ENCODE measurements at places on chromosomes 16 and 17.

DNA sequence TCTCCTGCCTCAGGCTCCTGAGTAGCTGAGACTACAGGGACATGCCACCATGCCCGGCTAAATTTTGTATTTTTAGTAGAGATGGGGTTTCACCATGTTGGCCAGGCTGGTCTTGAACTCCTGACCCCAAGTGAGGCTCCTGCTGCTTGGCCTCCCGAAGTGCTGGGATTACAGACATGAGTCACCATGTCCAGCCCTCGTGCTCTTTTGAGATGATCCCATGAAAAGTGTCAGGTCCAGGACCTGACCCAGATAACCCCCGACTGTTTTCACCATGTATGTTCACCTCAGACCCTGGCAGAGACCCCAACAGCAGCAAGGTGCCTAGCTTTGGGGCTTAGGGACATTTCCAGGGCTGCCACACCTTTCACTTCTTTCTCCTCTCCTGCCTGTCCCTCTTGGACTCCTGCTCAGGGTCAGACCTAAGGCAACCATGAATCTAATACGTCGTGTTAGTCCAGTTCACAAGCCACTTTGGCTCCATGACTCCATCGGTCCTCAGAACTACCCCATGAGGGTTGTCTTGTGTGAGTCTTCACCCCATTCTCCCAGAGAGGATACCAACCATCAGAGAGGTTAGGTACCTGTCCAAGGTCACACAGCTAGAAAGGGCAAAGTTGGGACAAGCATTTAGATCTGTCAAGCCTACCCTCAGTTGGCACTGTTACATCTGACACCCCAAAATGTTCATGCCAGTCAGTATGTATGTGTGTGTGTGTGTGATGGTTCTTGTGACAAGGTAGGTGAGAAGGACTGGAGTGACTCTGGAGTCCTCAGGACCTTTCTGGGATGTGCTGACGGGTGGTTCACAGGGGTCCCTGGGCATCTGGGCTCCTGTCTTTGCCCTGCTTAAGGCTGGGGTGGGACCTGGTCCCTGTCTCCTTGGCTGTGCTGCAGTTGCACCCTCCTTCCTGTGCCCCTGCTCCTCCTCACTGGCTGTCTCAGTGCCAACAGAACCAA lies 23.1 kb upstream of the MAP3K14 start:
- no peak for DNase-seq

GRCh38 chr17:37098152-37098551 lies 149.4 kb downstream of the AATF start:
- DNase-seq: no peak

DNA sequence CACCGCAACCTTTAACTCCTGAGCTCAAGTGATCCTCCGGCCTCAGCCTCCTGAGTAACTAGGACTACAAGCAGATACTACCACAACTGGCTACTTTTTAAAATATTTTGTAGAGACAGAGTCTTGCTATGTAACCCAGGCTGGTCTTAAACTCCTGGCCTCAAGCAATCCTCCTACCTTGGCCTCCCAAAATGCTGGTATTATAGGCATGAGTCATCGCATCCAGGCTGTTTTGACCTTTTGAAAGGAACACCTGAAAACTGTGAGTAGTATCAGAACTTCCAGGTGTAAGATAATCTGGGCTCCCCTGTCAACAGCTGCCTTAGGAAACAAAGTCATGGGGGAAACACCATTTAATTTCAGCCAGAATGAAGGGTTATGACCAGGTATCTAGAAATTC lies 77.5 kb downstream of the CYTH1 start:
- DNase-seq: no peak

GRCh38 chr17:36496018-36496789 lies 9.7 kb downstream of the ZNHIT3 start:
- DNase-seq: no peak

- no peak for DNase-seq
These were observed 2.1 kb upstream of the SPG7 start for GRCh38 chr16:89506113-89506504.

GRCh38 chr16:17265154-17265553 lies 205.6 kb downstream of the XYLT1 start:
- no peak for DNase-seq

- no peak for DNase-seq
These were observed 177.0 kb upstream of the IRX6 start for GRCh38 chr16:55146966-55147365.

DNA sequence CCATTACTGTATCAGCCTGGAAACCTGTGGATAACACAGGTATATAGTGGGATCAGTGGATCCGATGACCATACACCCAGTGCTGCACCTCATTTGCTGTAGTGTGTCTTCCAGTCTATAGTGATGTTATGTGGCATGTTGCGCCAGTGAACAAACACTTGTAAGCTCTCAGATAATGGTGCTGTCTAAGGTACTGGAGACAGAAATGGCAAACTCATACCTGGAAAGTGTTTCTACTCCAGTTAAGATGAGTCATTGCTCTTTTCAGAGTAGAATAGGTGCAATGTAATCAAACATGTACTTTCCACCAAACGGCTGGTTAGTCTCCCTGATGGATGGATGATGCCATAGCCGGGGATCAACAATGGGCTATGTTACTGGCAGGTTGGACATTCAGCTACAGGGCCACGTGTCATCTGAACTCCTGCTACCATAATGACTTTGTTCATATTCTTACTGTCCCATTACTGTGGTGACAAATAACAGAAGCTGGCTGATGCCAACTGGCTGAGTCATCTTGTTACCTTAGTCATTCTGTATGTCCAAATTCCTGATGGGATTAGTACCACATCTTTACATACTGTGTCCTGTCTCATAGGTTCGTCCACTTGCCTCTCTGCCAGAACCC lies 6.3 kb downstream of the CCL11 start:
- no peak for DNase-seq

DNA sequence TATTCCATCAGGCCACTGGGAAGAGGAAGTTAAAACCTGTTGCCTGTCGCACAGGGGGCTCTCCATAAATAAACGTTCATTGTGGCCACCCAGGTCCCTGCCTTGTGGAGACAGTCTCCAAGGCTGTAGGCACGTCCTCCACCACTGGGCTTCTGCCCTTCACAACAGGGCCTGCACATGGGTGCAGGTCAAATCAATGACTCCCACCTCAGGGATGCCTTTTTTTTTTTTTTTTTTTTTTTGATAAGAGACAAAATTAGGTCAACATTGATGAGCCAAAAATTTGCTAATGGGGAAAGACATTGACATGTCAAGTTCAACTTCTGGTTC lies 12.6 kb upstream of the SLC12A3 start:
- DNase-seq: no peak

DNA sequence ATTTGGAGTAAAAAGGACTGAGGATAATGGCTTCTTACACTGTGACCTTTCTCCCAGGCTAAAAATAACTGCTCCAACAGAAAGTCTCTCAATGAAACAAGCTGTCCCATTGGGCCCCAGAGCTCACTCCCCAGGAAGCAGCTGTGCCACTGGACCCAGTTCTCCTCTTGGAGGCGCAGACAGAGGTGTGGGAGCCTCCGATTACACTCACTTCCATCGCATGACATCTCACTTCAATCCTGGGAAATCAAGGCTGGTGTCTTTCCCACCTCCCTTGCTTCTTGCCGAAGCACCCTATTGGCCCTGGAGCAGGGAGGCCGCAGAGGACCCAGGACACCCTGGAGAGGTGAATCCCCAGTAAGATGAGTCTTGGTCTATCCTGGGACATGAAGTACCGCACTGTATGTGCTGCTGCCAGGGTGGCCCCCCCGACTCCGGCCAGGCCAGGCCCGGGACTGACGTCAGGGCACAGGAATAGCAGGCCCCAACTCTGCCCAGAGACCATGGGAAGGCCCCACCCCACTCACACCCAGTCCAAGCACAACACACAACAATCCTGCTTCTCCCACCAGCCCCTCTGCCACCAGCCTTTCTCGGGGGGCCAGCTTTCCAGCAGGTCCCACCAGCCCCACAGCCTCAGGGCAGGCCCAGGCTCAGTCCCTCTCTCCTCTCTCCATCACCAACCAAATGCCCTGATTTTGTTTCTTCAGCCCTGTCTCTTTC lies 29.5 kb downstream of the SRL start:
- no peak for DNase-seq

GRCh38 chr16:15403392-15403995 lies 7.9 kb downstream of the MPV17L start:
- no peak for DNase-seq

GRCh38 chr16:9469512-9469911 lies 378.1 kb downstream of the HAPSTR1 start:
- DNase-seq: no peak

DNA sequence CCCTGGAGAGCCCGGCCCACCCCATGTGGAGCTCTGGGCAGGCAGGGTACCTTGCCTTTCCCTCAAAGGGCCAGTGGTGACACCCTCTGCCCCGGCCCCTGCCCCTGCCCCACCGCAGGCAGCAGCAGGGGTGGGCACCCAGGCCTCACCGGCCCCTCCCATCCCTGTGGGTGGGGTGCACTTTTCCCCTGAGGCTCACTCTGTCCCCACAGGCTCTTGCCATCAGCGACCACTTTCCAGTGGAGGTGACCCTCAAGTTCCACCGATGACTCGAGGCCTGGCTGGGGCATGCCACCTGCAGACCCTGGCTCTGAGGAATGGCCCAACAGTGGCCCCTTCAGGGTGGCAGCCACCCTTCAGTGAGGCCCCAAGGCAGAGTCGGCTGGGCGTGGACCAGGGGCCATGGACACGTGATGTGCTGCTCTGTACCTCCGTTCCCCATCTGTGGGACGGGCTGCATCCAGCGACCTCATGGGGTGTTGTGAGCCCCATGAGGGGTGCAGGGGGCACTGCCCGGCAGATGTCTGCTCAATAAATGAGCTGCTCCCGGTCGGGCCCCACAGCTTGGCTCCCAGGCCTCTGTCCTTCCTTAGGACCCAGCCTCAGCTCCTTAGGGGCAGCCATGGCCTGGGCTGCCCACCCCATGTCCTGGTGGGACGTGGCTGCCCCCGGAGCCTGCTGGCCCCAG lies 2.0 kb downstream of the DNASE1L2 start:
- DNase-seq: no peak

GRCh38 chr16:69711115-69711740 lies 15.1 kb downstream of the NQO1 start:
- DNase-seq: no peak

- no peak for DNase-seq
These were observed 418.4 kb upstream of the PMFBP1 start for GRCh38 chr16:72590151-72590937.

DNA sequence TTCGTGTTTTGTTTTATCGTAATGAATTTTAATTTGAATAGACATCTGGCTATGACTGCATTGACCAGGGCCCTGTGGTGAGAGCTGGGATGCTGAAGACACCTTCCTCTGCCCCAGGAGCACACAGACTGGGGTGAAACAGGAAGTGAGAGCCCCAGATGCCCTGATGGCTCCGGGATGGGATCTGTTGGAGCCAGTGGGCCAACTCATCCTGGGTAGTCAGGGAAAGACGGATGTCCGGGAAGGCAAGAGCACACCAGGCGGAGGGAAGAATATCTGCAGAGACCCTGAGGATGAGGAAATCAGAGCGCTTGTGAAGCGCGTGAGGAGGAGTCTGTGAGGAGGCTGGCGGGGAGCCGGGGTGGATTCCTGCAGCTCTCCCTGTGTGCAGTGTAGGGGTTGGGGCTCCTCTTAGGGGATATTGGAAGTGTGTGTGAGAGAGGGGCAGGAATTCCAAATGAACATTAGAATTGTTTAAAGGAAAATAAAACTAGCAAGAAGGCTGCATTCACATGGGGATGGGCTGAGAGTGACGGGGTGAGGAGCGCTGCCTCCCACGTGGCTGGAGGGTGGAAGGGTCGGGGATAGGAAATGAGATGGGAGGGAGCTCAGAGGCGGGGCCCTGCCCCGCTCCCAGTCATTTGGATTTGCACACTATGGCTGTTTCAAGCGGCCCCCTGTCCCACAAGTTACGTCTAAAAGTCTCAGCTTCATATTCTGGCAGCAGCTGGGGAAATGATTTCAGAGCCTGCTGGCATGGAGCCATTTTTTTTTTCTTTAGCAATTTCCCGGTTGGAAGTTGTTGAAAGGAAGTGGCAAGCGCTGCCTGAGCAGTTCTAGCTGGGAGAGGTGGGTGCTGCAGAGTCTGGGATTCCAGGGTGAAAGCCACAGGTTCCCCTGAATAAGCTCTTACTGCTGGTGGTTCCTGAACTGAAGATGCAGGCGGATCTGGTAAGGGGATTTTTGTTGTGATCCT lies 71.2 kb upstream of the LGALS9 start:
- no peak for DNase-seq

- DNase-seq: peak; percentile 47
These were observed 294.1 kb downstream of the BCAS3 start for GRCh38 chr17:60971515-60972369.

- no peak for DNase-seq
These were observed 11.4 kb upstream of the ARHGAP23 start for GRCh38 chr17:38416840-38417209.

DNA sequence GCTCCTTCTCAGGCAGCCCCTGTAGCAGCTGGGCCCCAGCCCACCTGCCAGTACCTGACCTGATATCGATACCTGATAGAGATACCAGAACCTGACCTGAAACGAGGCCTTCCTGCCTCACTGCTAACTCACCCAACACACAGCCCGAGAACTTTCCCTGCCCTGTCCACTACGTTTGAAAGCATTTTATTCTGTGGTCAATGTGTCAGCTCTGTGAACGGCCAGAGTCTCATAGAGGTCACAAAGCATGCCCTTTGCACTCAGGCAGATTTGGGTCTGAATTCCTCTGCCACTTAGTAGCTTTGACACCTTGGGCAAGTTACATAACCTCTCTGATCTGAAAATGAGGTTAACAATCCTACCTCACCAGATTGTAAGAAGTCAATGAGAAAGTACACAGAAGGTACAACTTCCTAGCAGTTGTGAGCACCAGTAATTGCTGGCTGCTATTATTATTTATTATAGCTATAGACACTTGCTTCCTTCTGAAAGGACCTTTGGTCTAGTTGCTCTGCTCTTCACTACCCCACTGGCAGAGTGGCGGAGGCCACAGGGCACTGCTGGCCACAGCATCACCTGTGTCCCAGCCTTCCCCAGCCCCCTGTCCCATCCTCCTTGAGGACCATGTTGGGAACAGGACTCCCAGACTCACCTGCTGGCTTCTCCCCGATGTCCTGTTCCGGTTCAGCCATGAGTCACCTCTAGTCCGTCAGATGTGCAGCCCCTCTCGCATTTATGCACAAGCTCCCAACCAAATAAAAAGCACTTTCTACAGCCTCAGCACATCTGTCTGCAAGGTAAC lies 895 bp downstream of the ANKRD40CL start:
- no peak for DNase-seq

DNA sequence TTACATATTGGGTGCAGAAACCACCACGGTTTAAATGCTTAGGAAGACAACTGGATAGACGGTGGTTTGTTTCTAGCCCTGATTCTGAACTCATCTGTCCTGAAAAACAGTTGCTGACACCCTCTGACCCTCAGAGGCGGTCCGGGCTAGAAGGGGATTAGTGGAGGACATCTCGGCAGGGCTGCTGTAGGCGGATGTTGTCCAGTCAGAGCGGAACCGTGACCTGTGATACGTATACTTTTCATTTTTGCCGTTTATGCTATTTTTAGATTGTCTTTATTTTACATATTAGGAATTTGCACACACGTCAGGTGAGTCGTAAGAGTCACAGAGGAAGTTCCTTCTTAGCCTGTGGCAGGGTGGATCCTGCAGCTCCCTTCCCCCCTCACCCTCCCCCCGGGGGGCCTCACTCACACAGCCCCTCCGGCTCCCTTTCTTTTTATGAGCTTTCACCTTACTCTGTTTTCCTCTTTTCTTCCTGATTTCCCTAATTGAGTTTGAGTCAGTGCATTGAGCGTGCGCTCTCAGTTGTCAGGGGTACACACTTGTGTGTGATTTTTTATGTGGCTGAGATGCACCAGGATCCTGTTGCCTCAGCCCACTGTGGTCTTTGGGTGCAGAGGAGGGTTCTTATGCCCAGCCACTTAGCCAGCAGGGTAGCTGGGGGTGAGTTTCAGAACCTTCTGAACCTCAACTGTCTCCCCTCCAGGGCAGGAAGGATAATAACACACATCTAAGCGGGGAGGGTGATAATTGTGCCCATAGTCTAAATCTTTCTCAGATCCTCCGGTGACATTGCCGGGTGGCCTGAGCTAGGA lies 211.1 kb upstream of the CHMP6 start:
- DNase-seq: no peak

Measured in NCI-H1930 (cell line).